ENCODE measurements at places on chromosomes 2 and 18.
A peak's percentile ranks its signal among the peaks of the same experiment; 100 is the strongest.

DNA sequence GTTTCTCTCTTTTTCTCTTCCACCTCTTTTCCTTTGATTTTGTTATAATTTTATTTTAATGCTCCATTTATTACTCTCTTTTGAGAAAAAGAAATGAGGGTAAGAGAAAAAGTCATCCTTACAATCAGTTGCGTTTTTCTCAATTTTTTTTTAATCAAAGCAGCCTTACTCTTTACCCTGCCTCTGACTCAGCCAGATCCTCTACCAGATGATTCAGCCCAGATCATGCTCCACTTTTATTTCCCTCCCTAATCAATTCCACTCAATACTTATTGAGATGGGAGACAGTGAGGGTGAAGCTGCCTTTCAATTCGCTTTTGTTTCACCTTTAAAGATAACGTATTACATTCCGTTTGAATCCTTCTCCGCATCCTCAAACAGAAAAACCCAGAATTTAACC lies 337.9 kb downstream of the SATB2 start:
- DNase-seq: no peak

GRCh38 chr2:181104512-181105115 lies 124.2 kb downstream of the UBE2E3 start:
- peak; percentile 53 for DNase-seq

GRCh38 chr2:177298191-177298590 lies 33.7 kb upstream of the NFE2L2 start:
- DNase-seq: no peak

GRCh38 chr2:234754126-234754525 lies 197.7 kb upstream of the SH3BP4 start:
- DNase-seq: no peak
